ENCODE measurements at places on chromosomes 4 and X.

GRCh38 chrX:13829983-13830382 lies 13.1 kb upstream of the GPM6B start:
- no peak for DNase-seq

- DNase-seq = no peak
These were observed 7.3 kb downstream of the CACNA1F start for GRCh38 chrX:49225858-49226257.

DNA sequence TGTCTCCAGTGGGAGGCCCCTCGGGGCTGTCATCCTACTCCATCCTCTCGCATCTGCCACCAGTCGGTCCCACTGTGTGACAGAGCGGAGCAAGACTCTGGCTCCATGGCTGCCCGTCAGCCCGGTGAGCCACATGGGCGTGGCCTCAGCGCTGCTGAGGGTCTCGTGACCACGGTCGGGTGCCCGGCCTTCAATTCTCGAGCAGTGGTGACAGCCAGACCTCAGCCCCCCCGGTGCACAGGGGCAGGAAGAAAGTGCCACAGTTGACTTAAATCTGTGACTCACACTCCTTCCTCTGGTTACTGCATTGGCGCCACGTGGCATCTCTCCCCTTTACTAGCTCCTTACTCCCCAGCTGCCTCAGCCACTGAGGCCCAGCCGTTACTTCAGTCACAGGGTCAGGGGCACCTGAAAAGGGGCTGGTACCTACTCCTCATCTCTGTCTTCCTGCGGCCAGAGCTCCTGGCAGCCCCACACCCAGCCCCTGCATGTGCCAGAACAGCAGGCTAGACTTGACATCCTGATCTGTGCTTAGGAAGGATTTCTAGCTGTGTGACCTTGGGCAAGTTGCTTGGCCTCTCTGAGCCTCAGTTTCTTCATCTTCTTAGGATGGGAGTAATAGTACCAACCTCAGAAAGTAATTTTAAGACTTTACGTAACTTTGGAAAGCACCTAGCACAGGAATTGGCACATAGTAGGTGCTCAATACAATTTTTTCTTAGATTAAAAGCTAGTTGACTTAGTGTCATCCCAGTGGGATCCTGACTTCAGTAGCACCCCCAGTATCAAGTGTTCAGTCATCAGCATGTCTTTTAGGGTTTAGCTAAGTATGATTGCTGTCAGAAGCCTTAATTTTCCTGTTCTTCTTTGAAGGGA lies 66.1 kb downstream of the TNIP2 start:
- DNase-seq = no peak

DNA sequence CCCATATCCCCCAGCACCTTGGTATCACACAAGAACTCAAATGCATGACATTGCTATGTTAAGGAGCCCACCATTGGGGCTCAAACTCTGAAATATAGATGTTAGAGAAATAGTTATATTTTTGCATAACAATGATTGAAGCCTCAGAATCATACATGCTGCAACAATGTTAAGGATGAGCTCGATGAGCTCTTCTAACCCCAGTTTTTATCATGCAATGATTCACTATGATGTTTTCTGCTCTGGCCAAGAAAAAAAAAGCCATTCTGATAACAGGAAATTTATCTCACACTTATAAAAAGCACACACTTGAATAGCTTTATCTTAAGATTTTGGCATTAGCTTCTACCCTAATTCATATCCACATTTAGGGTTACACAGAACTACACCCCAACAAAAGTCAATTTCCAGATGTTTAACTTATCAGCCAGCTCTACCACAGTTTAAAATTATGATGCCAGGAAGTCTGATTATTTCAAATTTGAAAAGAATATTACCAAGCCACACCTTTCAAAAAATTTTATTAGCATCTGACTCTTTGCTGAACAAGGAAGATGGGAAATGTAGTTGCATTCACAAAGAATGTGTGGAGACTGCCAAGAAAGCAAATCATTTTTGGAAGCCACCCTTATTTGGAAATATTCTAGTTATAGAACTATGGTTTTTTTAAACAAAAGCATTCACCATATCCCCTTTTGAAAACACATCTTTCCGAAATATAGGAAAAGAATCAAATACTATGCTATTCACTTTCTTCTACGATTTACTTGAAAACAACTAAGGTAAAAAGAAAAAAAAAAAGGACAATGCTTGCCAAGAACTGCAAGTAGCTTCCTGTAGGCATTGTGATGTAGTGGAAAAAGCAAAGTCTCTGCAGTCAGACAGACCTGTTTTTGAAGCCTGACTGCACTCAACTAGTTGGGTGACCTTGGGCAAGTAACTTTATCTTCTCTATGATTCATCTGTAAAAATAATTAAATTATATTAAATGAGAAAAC lies 100.8 kb upstream of the PLS3 start:
- DNase-seq = no peak

DNA sequence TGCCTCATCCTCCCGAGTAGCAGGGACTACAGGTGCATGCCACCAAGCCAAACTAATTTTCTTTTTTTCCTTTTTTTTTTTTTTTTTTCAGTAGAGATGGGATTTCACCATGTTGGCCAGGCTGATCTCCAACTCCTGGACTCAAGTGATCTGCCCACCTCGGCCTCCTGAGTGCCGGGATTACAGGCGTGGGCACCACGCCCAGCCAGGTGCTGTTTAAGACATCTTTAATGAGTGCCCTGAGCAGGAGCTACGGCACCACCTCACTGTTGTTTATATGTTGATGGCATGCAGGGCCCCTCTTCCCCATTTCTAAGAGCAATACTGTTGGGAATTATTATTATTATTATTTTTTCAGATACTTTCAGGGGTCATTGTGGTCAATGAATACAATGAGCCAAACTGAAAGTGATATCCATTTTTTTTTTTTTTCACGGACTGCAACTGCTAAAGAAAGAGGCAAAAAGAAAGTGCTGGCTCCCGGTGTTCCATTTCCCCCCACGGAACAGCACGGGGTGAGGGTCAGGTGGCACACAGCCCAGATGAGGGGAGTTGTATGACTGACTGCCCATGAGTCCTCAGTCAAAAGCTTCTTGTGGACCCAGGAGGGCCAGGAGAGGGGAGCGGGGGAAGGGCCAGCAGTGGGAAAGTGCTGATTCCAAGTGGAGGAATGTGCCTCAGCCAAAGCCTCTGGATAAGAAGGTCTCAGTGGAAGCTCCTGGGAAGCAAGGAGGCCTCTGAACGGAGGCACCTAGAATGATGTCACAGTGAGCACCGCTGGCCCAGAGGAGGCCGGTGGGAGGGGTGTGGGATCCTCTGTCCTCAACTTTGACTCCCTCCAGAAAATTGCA lies 101.8 kb upstream of the HPF1 start:
- DNase-seq = no peak

GRCh38 chr4:36343501-36344175 lies 62.2 kb downstream of the DTHD1 start:
- no peak for DNase-seq

DNA sequence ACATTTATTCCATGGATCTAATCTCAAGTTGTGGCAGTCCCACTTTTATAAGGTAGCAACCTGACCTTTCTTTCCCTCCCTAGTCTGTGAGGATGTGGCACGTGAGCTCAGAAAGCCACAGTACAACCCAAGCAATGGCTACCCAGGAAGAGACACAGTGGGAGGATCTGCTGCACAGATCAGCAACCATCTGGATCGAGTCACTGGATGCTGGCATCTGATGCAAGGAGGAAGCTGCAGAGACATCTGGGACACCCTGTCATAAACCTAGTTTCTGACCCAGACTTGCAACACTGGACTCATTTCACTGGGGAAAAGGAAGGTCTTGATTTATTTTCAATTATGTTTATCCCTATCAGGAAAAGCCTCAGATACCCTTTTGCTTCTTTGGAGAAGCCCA lies 327.1 kb downstream of the PAPSS1 start:
- peak; percentile 49 for DNase-seq

GRCh38 chr4:17232566-17233253 lies 279.2 kb downstream of the QDPR start:
- no peak for DNase-seq

DNA sequence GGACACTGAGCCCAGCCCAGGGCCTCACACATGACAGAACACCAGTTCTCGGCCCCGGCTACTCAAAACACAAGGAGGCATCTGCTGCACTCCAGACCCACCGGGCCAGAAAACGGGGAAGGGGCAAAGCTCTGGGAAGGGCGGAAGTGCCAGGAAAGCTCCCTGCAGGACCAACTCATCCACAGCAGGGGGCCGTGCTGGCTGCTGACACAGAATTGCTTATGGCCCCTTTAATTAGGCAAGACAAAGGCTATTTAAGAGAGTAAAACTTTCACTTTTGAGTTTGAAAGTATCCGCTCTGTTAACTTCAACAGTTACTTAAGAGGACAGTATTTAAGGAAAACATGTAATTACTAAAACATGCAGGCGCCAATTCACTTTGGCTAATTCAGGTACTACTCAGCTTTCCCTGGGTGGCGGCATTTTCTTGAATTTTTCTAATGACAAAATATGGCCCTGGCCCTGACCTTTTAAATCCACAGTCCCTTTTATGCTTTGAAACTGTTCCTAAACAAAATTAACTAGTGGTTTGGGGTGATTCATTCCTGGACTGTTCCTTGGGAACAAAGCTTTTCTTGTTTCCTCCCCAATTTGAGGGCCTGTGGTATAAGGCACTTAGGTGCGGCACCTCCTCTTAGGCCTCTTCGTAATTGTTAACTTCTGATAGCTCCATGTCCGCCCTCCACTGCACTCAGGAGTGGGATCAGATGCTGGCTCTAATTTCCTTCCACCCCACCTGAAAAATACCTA lies 40.4 kb downstream of the NSG1 start:
- DNase-seq = no peak

DNA sequence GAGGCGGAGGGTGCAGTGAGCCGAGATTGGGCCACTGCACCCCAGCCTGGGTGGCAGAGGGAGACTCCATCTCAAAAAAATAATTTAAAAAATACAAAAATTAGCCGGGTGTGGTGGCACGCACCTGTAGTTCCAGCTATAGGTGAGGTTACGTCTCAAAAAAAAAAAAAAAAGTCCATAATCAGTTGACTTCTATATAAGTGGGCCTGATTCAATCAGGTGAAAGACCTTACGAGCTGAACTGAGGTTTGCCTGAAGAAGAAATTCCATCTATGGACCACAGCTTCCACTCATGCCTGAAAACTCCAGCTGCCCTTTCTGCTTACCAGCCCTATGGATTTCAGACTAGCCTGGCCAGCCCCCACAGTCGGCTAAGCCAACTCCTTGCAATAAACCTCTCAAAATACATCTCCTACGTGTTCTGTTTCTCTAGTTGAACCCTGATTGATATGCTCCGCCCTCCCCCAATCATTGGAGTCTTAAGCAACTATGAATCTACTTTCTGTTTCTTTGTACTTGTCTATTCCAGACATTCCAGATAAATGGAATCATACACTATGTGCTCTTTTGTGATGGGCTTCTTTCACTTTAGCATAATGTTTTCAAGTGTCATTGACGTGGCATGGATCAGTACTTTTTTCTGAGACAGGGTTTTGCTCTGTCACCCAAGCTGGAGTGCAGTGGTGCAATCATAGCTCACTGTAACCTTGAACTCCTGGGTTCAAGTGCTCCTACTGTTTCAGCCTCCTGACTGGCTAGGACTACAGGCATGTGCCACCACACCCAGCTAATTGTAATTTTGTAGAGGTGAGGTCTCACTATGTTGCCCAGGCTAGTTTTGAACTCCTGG lies 36.6 kb downstream of the SAT1 start:
- no peak for DNase-seq

- DNase-seq = no peak
These were observed at the start of gene TMEM271 for GRCh38 chr4:576245-576821. TMEM271 (minus strand) TSS chr4:576295; CDS start chr4:576062, 233 bp downstream.

GRCh38 chr4:1693131-1693896 lies 9.2 kb upstream of the FAM53A start:
- DNase-seq = no peak

GRCh38 chr4:142274137-142274536 lies 572.0 kb downstream of the INPP4B start:
- DNase-seq = no peak

GRCh38 chr4:16140879-16141249 lies 57.0 kb upstream of the PROM1 start:
- peak; percentile 14 for DNase-seq

GRCh38 chr4:155787113-155787710 lies 28.4 kb downstream of the GUCY1B1 start:
- no peak for DNase-seq

DNA sequence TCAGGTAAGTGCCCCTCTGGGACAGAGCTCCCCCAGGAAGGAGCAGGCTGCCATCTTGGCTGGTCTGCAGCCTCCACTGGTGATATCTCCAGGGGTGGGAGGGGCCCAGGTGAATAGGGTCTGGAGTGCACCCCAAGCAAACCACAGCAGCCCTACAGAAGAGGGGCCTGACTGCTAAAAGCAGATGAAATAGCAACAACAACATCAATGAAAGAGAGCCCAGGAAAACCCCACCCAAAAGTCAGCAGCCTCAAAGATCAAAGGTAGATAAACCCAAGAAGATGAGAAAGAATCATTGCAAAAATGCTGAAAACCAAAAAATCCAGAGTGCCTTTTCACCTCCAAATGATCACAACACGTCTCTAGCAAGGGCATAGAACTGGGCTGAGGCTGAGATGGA lies 92.5 kb upstream of the PAGE3 start:
- no peak for DNase-seq

GRCh38 chr4:15413623-15414019 lies 14.2 kb upstream of the C1QTNF7 start:
- DNase-seq = no peak

DNA sequence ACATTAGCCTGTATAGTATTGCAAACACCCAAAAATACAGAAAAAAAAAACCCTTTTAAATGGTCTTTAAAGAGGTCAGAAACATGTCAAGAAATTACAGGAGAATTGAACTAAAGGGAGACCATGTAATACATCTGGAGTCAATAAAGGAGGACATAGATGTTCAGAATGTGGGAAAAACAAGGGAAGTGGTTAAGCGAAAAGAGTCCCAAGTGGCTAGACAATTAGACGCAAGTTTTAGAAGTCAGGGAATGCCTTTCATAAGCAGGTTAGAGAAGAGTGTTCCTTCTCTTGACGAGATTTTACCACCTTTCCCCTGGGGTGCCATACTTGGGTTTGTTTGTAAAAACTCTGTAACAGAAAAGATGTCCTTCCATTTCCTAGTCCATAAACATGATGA lies 7.8 kb downstream of the LNX1 start:
- DNase-seq = no peak

- DNase-seq = no peak
These were observed 28.1 kb upstream of the ANOS1 start for GRCh38 chrX:8760021-8760420.

DNA sequence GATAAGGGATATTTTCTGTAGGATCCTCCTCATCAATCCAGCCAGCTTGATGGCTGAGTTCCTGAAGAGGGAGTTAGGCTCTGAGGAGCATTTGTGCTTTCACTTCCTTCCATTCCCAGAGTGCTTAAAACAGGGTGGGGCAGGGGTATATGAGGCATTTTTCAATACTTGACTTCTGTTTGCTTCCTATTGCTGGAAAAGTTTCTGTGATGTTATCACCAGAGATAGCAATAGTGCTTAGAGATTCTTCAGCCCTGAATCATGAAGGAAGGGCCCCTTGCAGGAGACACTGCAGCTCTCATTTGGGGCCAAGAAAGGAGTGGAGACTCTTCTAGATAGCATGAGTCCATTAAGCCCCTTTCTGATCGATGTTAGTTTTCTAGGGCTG lies 166.7 kb upstream of the RPS6KA3 start:
- no peak for DNase-seq

- DNase-seq = no peak
These were observed 4.9 kb downstream of the UGT8 start for GRCh38 chr4:114603497-114603896.

Data from lower leg skin (tissue), 4 donors.